Right ventricle myocardium inferior (tissue), 1 donor: ENCODE measurements at places on chromosomes 5 and 9. TPM values are rescaled to one million over a fixed set of nuclear protein-coding genes. Genes with fewer than 3 reads are reported as not detected.

Gene TMC1
- total RNA-seq = not detected

Gene TMEM203
- 44.6 TPM for total RNA-seq

Gene CFAP90
- total RNA-seq = not detected

Gene PHPT1
- total RNA-seq = 358 TPM

Gene ANKRD20A1
- 1.7 TPM for total RNA-seq

Gene PITX1
- not detected for total RNA-seq

Gene ZNF454
- 1.8 TPM for total RNA-seq

Gene PCSK1
- 0.05 TPM for total RNA-seq

Gene GFI1B
- 0.43 TPM for total RNA-seq

Gene PHAX
- 27.6 TPM for total RNA-seq

Gene GRIA1
- not detected for total RNA-seq

Gene ADGRV1
- total RNA-seq = not detected
